Smooth muscle cell of the pulmonary artery (primary cell): ENCODE measurements at places on chromosomes 4 and X. TPM values are rescaled to one million over a fixed set of nuclear protein-coding genes. Genes with fewer than 3 reads are reported as not detected.

The FAM13A gene
- 19.4 and 43.9 TPM in 2 replicates for total RNA-seq

The GBA3 gene
- total RNA-seq = 0.07 TPM in 1 of 2 replicates, not detected in the other

The CXCL10 gene
- total RNA-seq = not detected in 2 replicates

The ARAP2 gene
- 0.23 and 0.52 TPM in 2 replicates for total RNA-seq
